Progenitor cell of endocrine pancreas (in vitro differentiated cells): ENCODE measurements at places on chromosomes 13 and 19. TPM values are rescaled to one million over a fixed set of nuclear protein-coding genes. Genes with fewer than 3 reads are reported as not detected.

Gene DAND5
- total RNA-seq: not detected in 2 replicates

Gene MISP
- 1.1 and 2.5 TPM in 2 replicates for total RNA-seq

Gene ZNF665
- 8.5 and 9.4 TPM in 2 replicates for total RNA-seq

Gene ZNF135
- 17.3 and 17.9 TPM in 2 replicates for total RNA-seq

Gene C13orf42
- not detected in 2 replicates for total RNA-seq

Gene OVOL3
- total RNA-seq: 0.47 TPM in 1 of 2 replicates, not detected in the other

Gene NCR1
- total RNA-seq: not detected in 2 replicates

Gene RPL36
- 720 and 727 TPM in 2 replicates for total RNA-seq

Gene ARL11
- 0.10 TPM in 1 of 2 replicates, not detected in the other for total RNA-seq

Gene DPF1
- 4.8 and 4.9 TPM in 2 replicates for total RNA-seq

Gene CD37
- not detected in 2 replicates for total RNA-seq
